Activated CD4-positive, alpha-beta T cell treated with anti-CD3 and anti-CD28 coated beads, Interleukin-2, amount 50 U/mL, for 24 hours (primary cell): ENCODE measurements at places on chromosomes 2 and 18.

- DNase-seq = no peak
Measured at GRCh38 chr2:86254576-86255538, 55.6 kb downstream of the MRPL35 start.

- DNase-seq = no peak
Measured at GRCh38 chr2:64863097-64863820, 125.9 kb upstream of the SLC1A4 start.

- DNase-seq = no peak
Measured at GRCh38 chr18:76588601-76589226, 93.7 kb upstream of the ZNF516 start.

DNA sequence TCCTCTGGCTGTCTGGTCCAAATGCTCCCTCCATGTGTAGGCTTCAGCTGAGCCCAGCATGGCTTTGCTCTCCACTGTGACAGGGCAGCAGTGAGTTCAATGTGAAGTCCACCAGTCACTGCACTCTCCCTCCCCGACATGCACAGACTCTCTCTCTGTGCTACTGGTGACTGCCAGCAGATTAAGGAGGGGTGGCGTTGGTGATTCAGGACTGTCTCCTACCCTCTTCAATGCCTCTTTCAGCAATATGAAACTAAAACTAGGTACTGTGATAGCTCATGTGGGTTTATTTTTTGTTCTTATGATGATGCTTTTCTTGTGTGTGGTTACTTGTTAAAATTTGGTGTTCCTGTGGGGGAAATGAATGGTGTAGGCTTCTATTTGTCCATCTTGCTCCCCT is 201.0 kb upstream of the RBMS1 start:
- DNase-seq = no peak

GRCh38 chr2:13009027-13009642 is 292.4 kb downstream of the TRIB2 start:
- DNase-seq = no peak

- DNase-seq = no peak
Measured at GRCh38 chr2:128464456-128464855, 145.8 kb upstream of the HS6ST1 start.

DNA sequence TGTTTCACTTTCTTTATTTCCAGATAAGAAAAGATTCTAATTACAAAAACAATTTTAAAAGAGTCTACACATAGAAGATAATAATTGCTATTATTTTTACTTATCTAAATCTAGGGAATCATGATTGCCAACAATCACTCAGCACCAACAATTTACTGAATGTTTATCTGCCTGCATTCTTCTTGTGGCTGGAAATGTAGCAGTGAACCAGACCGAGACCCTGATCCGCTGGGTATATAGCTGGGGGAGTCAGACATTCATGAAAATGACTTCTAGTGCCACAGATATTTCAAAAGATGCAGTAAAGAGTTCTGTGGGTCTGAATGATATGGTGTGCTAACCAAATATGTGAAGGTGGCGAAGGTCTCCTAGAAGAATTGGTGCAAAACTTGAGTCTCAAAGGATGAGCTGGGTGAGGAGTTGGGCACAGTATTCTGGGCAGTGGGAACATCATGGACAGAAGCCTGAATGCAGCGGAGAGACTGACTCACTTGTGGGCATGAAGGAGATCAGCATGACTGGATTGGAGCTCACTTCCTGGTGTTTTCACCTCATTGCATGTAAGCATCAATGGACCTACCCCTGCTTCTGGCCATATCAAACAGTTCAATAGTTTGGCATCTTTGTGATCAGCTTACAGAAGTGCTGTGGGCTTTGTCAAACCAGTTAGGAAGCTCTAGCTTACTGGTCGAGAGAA is 26.1 kb upstream of the FN1 start:
- DNase-seq = no peak

- no peak for DNase-seq
Measured at GRCh38 chr2:208042041-208042440, 16.7 kb upstream of the PLEKHM3 start.

DNA sequence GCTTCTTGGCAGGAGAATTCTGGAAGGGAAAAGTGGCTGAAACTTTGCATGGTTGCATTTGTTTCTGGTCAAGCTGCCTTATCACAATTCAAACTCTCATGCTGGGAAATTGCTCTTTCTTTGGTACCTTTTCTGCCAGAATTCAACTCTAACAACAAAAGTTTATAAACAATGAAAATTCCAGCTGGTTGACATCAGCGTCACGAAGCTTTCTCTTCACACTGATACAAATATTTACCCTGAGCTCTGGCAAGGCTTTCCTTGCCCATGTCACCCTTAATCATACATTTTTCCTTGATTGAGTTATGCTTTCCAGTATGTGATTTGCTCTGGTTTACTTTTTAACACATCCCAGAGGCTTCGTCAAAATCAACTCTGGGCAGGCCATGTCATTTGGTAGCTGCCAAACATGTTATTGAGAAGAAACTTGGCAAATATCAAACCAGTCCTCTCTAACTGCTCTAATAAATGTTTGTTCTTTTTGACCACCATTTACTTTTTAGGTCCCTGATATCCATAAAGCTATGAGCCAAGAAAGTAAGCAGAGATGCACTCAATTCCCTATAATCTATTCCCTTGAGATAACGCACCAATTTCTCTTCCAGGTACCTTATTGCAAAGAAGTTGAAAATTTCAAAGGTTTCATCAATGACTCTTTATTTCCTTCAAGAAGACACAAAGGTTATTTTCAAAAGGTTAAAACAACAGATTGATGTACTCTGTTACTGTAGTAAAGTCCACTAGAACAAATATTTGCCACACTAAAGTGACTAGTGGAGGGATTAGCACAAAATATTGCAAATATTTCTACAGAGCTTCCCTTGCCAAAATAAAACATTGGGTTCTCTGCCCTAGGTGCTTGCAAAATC is 1241.1 kb upstream of the ZEB2 start:
- no peak for DNase-seq

GRCh38 chr2:38626326-38627035 is 23.8 kb upstream of the HNRNPLL start:
- DNase-seq = no peak

GRCh38 chr2:18896125-18896764 is 306.9 kb upstream of the NT5C1B start:
- no peak for DNase-seq

GRCh38 chr18:1511619-1512311 is 607.1 kb downstream of the ADCYAP1 start:
- DNase-seq = no peak

GRCh38 chr2:121288454-121289231 is 3.6 kb upstream of the TFCP2L1 start:
- DNase-seq = no peak

- no peak for DNase-seq
Measured at GRCh38 chr2:78865667-78866066, 159.8 kb upstream of the REG3G start.

GRCh38 chr2:70340075-70340474 is 38.2 kb upstream of the FAM136A start:
- DNase-seq = no peak

DNA sequence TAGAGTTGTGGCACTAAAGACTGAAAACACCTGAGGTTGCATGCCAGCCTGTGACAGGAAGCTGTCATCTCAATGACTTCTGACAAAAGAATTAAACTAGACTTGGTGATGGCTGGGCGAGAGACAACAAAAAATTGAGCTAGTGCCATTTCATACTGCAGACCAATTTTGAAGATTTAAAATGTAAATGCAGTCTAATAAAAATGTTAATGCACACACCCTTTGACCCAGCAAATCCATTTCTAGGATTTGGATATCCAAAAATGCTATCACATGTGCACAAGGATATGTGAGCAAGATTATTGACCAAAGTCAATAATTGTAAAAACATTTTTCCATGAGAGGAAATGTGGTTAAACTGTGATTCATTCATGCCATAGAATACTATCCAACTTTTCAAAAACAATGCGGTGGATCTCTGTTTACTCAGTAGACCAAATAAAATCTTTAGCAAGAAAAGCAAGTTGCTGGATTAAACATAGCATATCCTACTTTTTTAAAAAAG is 5.6 kb downstream of the FBXO36 start:
- DNase-seq = no peak

GRCh38 chr2:85933753-85934594 is 45.2 kb upstream of the ST3GAL5 start:
- DNase-seq = no peak

DNA sequence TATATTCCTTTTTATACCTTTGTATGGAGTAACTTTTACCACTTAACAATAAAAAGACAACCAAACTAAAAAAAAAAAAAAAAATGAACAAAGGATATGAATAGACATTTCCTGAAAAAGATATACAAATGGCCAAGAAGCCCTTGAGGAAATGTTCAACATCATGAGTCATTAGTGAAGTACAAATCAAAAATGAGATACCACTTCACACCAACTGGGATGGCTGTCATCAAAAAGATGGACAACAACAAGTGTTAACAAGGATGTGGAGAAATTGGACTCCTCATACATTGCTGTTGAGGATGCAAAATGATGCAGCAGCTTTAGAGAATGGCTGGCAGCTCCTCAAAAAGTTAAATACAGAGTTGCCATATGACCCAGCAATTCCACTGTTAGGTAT is 22.6 kb upstream of the SCYGR2 start:
- no peak for DNase-seq

GRCh38 chr2:234691214-234691575 is 194.3 kb upstream of the ARL4C start:
- DNase-seq = no peak

- no peak for DNase-seq
Measured at GRCh38 chr2:99403524-99403923, 66.3 kb downstream of the EIF5B start.

- DNase-seq = no peak
Measured at GRCh38 chr2:20626698-20627513, 24.0 kb downstream of the HS1BP3 start.

DNA sequence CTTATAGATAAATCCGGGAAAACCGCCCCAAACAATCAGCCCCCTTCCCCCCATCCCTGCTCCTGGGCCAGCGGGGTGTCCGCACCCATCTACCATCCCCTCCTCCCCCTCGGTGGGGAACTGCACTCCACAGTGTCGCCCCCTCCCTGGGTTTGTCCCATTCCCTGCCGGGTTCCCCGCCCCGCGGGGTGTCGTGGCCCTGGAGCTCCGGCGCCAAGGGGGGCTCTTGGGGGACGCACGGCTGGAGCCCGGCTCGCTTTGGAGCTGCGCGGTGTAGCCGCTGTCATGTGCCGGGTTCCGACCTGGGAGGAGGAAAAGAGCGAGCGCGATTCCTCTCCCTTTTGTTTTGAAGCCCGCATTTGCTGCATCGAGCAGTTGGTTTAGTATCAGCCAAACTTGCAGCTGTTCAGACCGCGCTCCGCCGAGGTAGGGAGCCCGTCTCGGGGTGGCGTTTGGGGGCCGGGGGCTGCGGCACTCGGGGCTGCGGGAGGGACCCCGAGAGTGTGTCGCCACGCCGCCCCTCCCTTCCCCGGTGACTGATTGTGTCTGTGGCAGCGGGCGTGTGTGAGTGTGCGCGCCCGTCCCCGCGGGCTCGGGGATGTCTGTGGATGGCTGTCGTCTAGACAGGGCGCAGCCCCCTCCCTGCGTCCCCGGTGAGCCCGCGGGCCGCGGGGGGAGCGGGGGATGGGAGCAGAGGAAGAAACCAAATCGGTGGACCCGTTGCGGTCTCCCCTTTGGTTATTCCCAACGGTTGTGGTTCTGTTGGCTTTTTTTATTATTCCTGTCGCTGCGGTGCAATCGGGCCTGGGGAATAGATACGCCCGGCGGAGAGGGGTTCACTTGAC is 797 bp downstream of the CTIF start:
- DNase-seq = no peak
